ENCODE measurements at places on chromosomes 5 and 9. TPM values are rescaled to one million over a fixed set of nuclear protein-coding genes. Genes with fewer than 3 reads are reported as not detected.

Gene CMYA5
- total RNA-seq, result 4.1 TPM

Gene OR1Q1
- total RNA-seq, result not detected

DNA sequence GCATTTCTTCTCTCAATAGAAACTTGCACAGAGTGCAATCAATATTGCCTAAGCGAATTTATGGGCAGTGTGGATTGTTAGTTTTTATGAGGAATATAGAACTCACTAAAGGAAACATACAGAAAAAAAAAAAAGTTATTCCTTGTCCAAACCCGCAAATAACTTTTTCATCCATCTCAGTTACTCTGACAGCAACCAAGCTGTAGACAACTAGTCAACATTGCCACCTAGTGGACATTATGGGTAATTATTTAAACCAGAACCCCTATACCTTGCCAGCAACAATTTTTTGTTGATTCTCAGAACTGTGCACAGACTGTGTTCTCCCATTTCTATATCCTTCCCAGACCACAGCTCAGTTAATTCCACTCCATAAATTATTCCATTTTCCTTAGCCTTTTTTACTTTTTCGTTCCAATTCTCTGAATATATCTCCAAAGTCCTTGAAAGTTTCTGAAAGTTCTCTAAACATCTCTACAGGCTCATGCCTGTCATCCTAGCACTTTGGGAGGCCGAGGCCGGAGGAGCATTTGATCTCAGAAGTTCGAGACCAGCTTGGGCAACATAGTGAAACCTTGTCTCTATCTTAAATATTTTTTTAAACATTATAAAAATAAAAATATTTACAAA lies 2.6 kb upstream of the AFAP1L1 start:
- peak; percentile 81 for DNase-seq

DNA sequence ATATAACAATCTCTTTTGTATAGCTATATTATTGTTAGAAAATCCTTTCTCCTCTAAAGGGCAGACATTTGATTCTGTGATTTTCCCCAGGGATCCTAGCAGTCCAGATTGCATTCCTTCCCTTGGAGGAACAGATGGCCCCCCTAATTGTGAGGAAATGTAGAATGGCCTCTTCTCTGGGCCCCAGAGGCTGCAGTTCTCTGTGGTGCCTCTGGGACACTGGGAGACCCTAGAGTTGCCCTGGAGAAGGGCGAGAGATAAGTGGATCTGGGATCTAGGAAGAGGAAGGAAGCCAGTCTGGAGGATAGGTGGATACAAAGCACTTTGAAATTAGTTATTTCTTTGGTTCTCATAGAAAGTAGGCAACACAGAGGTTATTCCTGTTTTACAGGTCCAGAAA lies 1.9 kb upstream of the HINT2 start:
- no peak for DNase-seq

DNA sequence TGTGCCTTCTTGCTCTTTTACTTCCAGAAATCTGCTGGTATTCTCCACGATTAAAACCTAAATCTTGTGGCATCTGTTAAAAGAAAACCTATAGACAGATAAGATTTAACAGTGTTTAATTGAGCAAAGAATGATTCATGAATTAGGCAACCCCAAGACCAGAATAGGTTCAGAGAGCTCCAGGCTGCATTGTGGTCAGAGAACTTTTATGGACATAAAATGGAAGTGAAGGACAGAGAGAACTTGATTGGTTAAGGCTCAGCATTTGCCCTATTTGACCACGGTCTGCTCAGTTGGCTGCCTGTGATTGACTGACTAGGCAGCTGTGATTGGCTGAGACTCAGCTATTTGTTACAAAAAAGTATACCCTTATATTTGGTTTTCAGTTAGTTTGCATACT lies 10.4 kb upstream of the SLC36A2 start:
- no peak for DNase-seq

DNA sequence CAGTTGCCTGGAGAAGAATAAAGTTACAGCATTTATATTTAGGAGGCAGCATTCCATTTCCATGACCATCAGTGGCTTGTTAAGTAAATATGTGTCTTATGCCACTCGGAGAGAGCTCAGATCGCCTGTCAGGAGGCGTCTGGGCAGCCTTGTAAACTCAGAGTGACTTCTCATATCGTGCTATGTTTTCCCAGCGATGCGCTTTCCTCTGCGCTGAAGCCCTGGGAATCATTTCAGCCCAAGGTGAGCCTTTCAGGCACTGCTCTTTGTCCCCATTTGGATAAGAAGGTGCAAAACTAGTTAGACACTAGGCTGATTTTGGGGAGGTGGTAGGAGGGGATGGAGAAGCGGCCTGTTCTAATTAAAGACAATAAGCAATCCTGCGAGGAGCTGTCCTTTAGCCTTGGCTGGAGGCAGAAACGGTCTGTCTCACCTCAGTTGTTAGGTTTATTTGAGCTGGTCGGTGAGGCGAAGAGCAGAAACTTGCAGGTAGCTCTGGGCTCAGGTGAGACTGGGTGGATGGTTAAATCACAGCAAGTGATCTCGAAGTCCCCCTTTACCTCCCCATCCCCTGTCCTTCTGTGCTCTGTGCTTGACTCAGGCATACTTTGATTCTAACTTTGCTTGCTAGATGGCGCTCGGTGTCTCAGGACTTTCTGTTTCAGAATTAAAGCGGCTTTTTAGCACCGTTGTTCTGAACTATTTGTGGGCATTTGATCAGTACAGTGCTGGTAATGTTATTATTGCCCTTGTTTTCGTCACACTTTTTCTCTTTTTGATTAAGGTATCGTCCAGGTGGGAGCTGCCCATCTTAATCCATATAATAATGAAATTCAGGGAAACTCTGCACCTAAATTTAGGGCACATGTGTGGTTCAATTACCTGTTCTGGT lies 24.6 kb downstream of the NR2F1 start:
- peak; percentile 89 for DNase-seq

GRCh38 chr9:91113016-91113415 lies 248.7 kb downstream of the AUH start:
- no peak for DNase-seq

- DNase-seq, result no peak
These were observed 11.0 kb upstream of the PCDHB15 start for GRCh38 chr5:141234109-141234667.

GRCh38 chr5:10243660-10244240 lies 5.9 kb downstream of the ATPSCKMT start:
- DNase-seq, result peak; percentile 41
